Muscle of back (tissue), 13 donors: ENCODE measurements at places on chromosomes 1 and 21. TPM values are rescaled to one million over a fixed set of nuclear protein-coding genes. Genes with fewer than 3 reads are reported as not detected.

Gene CFAP74
- not detected for polyA plus RNA-seq

Gene EYA3
- 21.7 TPM for polyA plus RNA-seq

Gene CAMK1G
- not detected for polyA plus RNA-seq

Gene TNFAIP8L2
- 2.6 TPM for polyA plus RNA-seq

Gene REN
- polyA plus RNA-seq = not detected

Gene INSRR
- polyA plus RNA-seq = 0.31 TPM

Gene ANXA9
- polyA plus RNA-seq = 2.8 TPM
